Spinal cord (tissue), 10 donors: ENCODE measurements at places on chromosomes 4 and X. TPM values are rescaled to one million over a fixed set of nuclear protein-coding genes. Genes with fewer than 3 reads are reported as not detected.

GASK1B gene
- total RNA-seq = 87.0 TPM

COL4A6 gene
- total RNA-seq = 11.5 TPM

DNA sequence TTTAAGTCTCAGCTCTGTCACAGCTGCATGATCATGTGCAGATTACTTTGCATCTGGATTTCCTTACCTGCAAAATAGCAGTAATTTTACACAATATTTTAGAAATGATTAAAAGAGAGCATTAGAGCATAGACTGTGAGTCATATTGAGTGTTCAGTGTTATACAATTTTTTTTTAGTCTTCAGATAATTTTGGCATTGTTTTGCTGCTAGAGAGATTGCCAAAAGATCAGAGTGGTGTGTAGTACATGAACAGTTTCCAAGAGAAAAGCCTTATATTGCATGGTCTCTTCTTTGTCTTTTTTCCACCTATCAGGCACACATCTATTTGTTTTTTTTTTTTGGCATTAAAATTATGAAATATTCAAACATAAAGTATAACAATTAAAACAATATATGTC is 209.6 kb upstream of the TLL1 start:
- no peaks in the 10 kb centered on the region for H3K27me3 ChIP-seq
- H3K27ac ChIP-seq = no peak overlapping the region
- no peaks in the 10 kb centered on the region for H3K4me1 ChIP-seq
- no peak overlapping the region for H3K4me3 ChIP-seq

NSUN7 gene
- 8.2 TPM for total RNA-seq

ATP2B3 gene
- 11.8 TPM for total RNA-seq

CNKSR2 gene
- 14.3 TPM for total RNA-seq

GRCh38 chr4:134117392-134118183 is 84.0 kb downstream of the PABPC4L start:
- DNase-seq = no peak
- no peaks in the 10 kb centered on the region for H3K4me1 ChIP-seq
- no peaks in the 10 kb centered on the region for H3K27me3 ChIP-seq
- no peak overlapping the region for H3K27ac ChIP-seq

- no peaks in the 10 kb centered on the region for H3K36me3 ChIP-seq
- H3K27ac ChIP-seq = no peak overlapping the region
- no peak for DNase-seq
- no peaks in the 10 kb centered on the region for H3K4me1 ChIP-seq
- H3K27me3 ChIP-seq = no peaks in the 10 kb centered on the region
Measured at GRCh38 chr4:154908168-154908567, 127.1 kb downstream of the RBM46 start.

ANXA10 gene
- not detected for total RNA-seq

- no peak for DNase-seq
- peaks cover 51% of the 10 kb centered on the region for H3K4me1 ChIP-seq
- peak overlapping the region; percentile 29 for H3K4me3 ChIP-seq
- peaks cover 32% of the 10 kb centered on the region for H3K36me3 ChIP-seq
- H3K27ac ChIP-seq = no peak overlapping the region
Measured at GRCh38 chr4:825063-825970, 612 bp downstream of the CPLX1 start.

DNA sequence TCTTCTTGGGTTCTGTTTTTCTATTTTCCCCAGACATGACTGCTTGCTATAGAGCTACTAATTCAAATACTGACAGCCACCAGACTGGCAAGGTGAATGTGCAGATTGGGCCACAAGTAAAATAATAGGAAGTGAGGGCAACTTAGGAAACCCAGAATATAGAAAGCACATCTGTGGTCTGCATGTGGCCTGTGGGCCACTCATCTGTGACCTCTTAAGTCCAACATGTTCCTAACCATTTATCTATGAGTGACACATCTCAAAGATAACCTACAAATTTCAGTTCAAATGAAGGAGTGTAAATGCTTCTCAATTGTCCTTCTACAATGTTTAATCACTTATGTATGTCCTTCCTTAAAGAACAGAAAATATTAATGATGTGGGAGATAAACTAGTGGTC is 128.9 kb downstream of the REELD1 start:
- H3K4me1 ChIP-seq = no peaks in the 10 kb centered on the region
- H3K27ac ChIP-seq = no peak overlapping the region
- DNase-seq = no peak
- H3K4me3 ChIP-seq = no peak overlapping the region
- H3K27me3 ChIP-seq = no peaks in the 10 kb centered on the region

- no peak overlapping the region for H3K27ac ChIP-seq
- DNase-seq = no peak
- H3K4me1 ChIP-seq = no peaks in the 10 kb centered on the region
- no peaks in the 10 kb centered on the region for H3K27me3 ChIP-seq
Measured at GRCh38 chr4:154044742-154045485, 256.0 kb upstream of the SFRP2 start.

DNA sequence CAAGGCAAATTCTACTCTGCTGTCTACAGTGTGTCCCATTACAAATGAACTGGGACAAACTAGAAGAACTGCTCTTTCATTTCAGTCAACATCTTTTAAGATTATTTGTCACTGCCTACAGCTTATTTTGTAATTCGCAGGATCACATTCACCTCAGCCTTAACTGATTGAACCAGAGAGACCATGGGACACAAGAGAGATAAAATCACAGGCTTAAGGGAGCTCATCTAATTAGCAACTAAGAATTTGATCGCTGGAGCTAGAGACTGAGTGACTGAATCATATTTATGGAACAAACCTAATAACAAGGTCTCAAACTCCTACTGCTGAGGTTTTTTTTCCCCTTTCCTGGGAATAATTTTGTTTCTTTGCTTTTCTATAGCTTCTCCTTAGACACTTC is 898.2 kb downstream of the PCDH18 start:
- no peak overlapping the region for H3K4me3 ChIP-seq
- no peaks in the 10 kb centered on the region for H3K4me1 ChIP-seq
- no peak for DNase-seq
- H3K27ac ChIP-seq = no peak overlapping the region

- no peak for DNase-seq
- peaks cover 10% of the 10 kb centered on the region for H3K36me3 ChIP-seq
- peak overlapping the region; percentile 99 for H3K27ac ChIP-seq
Measured at GRCh38 chr4:39528061-39528465, 824 bp upstream of the UGDH start.

- no peaks in the 10 kb centered on the region for H3K36me3 ChIP-seq
- H3K27me3 ChIP-seq = no peaks in the 10 kb centered on the region
- no peak for DNase-seq
Measured at GRCh38 chrX:70092247-70092646, 30.0 kb downstream of the OTUD6A start.

CLTRN gene
- total RNA-seq = 2.0 TPM

- peaks cover 38% of the 10 kb centered on the region for H3K4me1 ChIP-seq
- H3K27ac ChIP-seq = no peak overlapping the region
- no peak overlapping the region for H3K4me3 ChIP-seq
- H3K27me3 ChIP-seq = peaks cover 3% of the 10 kb centered on the region
- no peak for DNase-seq
- H3K36me3 ChIP-seq = no peaks in the 10 kb centered on the region
Measured at GRCh38 chrX:152641996-152642395, 4.3 kb downstream of the GABRQ start.

GRCh38 chr4:6891436-6892170 is 18.0 kb upstream of the TBC1D14 start:
- peak overlapping the region; percentile 58 for H3K27ac ChIP-seq
- H3K4me3 ChIP-seq = no peak overlapping the region
- peaks cover 6% of the 10 kb centered on the region for H3K36me3 ChIP-seq
- no peaks in the 10 kb centered on the region for H3K27me3 ChIP-seq
- DNase-seq = no peak

ITIH6 gene
- 0.10 TPM for total RNA-seq

DNA sequence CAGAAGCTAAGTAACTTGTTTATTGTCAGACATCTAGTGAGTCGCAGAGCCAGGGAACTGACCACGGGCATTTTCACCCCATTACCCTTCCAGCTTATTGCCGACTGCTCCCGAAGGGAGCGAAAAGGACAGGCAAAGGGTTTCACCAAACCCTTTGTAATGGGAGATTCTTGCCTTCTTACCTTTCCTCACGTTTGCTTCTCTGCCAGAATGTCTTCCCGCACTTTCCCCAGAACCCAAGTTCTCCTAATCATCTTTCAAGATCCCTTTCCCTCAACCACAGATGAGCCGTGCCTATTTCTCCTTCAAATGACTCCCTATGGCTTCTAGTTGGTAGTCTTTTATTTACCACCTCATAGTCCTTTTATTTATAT is 520 bp upstream of the SRP72 start:
- no peak for DNase-seq
- peaks cover 11% of the 10 kb centered on the region for H3K4me1 ChIP-seq
- peak overlapping the region; percentile 86 for H3K27ac ChIP-seq
- peaks cover 16% of the 10 kb centered on the region for H3K36me3 ChIP-seq

- H3K4me1 ChIP-seq = no peaks in the 10 kb centered on the region
- H3K27ac ChIP-seq = no peak overlapping the region
- no peaks in the 10 kb centered on the region for H3K27me3 ChIP-seq
- DNase-seq = no peak
- H3K4me3 ChIP-seq = no peak overlapping the region
- H3K36me3 ChIP-seq = no peaks in the 10 kb centered on the region
Measured at GRCh38 chr4:133938061-133938460, 263.5 kb downstream of the PABPC4L start.
